NCI-H1048 (cell line): ENCODE measurements at places on chromosomes 11 and 22.

DNA sequence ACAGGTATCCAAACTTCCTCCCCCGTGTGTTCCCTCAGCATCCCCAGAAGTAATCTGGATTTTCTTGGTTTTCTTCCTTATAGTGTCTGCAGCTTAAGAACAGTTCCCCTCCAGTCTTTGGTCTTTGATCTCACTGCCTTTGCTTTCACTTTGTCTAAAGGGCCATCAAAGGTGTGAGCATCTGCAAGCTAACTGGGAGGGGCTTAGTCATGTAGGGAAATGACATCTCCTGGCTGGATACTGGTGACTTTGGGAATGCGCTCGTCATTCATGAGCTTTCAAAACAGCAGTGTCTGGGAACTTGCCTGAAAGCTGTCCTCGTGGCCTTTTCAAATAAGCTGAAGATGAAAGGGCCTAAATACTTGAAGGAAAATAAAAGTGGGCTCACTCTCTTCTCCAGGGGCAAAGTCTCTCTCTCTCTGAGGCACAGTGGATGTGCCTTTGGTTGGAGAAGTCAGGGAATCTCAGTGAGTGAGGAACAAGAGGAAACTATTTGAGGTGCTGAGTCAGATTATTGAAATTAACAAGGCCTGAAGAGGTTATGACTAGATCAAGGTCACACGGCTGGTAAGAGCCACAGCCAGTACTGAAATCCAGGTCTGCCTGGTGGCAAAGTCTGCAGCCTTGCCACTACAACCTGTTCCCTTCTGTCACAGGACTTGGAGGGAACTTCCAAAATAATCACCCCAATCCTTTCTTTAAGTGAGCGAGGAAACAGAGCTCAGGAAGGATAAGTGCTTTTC lies 45.6 kb upstream of the TENM4 start:
- DNase-seq, result no peak

DNA sequence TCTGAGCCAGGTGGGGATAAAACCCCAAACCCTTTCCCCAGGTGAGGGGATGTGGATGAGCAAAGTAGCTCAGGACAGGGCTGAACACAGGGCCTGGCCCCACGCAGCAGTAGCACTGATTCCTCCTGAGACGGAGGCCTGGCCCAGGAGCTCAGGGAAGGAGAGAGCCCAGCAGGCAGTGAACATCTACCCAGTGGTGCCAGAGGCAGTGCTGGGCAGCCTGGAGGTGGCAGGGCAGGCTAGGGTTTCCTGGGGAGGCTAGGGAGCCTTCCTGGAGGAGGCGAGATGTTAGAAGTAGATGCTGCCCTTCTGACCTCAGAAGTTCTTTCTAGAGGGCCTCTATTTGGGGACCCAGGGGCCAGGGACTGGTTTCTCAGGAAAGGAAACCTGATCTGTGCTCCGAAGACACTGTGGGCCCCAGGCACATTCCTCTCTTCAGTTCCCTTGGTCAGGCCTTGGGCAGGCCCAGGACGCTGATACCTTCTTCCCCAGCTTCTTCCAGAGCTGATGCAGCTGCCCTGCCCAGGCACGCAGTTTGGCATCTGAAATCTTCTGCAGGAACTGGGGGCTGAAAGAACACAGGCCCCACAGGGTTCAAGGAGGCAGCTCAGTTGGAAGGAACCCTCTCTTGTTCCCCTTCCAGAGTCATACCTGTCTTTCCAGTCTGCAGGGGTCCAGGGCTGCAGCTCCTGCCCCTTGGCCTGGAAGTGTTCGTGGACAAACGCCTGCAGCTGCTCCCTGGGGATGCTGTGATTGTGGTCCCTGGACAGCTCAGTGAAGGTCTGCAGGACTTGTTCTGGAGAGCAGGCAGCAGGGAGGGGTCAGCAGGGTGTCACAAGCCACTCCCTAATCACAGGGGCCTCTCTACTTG lies 16.8 kb downstream of the TREH start:
- no peak for DNase-seq

- no peak for DNase-seq
Observed at GRCh38 chr11:35615921-35616900, 2.0 kb upstream of the FJX1 start.

GRCh38 chr11:116294630-116295029 lies 478.2 kb downstream of the BUD13 start:
- no peak for DNase-seq

- no peak for DNase-seq
Observed at GRCh38 chr11:127648583-127648982, 648.0 kb upstream of the KIRREL3 start.
